ENCODE measurements at places on chromosomes 5 and 9. TPM values are rescaled to one million over a fixed set of nuclear protein-coding genes. Genes with fewer than 3 reads are reported as not detected.

WWC1 gene
- total RNA-seq: 0.77 TPM

PCDHA10 gene
- not detected for total RNA-seq

FCN1 gene
- 2.3 TPM for total RNA-seq

OR1Q1 gene
- not detected for total RNA-seq

FRMD3 gene
- total RNA-seq: 0.62 TPM

LAMC3 gene
- 0.07 TPM for total RNA-seq

TAF1L gene
- total RNA-seq: not detected

C5orf63 gene
- total RNA-seq: 11.9 TPM

BTNL9 gene
- not detected for total RNA-seq

MORN5 gene
- total RNA-seq: not detected

PCDHAC1 gene
- total RNA-seq: not detected

NEUROG1 gene
- total RNA-seq: not detected

KCNMB1 gene
- not detected for total RNA-seq

ZFP37 gene
- 1.9 TPM for total RNA-seq

DEPDC1B gene
- 14.7 TPM for total RNA-seq

FRRS1L gene
- not detected for total RNA-seq

NTRK2 gene
- total RNA-seq: 0.26 TPM

STING1 gene
- total RNA-seq: 109 TPM

PCSK1 gene
- not detected for total RNA-seq

LRRC70 gene
- 0.13 TPM for total RNA-seq

SLCO6A1 gene
- total RNA-seq: not detected

STC2 gene
- 2.4 TPM for total RNA-seq

PSAT1 gene
- total RNA-seq: 89.0 TPM

ZNF483 gene
- 2.7 TPM for total RNA-seq

ECM2 gene
- total RNA-seq: not detected

CATSPER3 gene
- total RNA-seq: 0.18 TPM

PCDHA4 gene
- not detected for total RNA-seq

DPM2 gene
- 75.5 TPM for total RNA-seq

BRINP1 gene
- total RNA-seq: not detected

All from CD8-positive, alpha-beta memory T cell (primary cell).